ENCODE measurements at places on chromosomes 7 and 10.

GRCh38 chr10:113059371-113059780 lies 109.3 kb downstream of the TCF7L2 start:
- no peak for DNase-seq

DNA sequence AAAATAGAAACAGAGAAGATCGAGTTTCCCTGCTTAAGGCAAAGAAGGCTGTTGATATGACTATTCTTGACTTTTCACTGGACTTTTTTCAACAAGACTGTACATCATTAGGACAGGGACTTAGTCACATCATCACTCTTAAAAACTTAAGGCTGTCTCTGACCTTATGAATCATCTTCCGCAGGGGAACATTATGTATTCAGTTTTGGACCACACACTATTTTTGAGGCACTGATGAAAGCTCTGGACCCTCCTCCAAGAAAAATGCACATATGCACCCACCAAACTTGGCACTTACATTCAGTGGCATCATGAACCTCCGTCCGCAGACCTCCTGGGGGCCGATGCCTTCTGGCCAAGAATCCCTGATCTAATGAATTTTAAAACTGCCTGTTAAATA lies 96.4 kb downstream of the CALD1 start:
- no peak for DNase-seq

DNA sequence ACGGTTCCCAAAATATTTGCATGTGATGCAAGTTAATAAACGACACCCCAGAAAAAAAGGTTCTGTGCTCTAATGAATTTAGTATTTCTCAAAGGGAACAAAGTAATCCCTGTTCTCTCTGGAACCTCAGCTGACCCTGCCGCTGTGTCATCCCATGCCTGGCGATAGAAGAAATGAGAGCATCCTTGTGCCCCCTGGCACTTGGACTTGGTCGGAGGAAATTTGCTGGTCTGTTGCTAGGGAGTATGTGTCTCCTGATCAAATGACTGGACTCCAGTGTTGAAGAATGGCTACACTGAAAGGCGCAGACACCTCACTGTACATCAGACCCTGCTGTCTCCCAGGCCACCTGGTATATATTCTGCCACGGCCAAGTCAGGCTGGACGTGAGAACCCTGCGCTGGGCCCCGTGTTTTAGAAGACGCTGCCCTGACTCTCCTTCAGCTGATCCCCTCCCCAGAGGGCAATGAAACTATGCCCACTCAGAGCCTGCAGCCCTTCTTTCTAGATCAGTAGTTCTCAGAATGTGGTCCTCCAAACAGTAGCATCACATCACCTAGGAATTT lies 67.2 kb downstream of the THNSL1 start:
- no peak for DNase-seq

DNA sequence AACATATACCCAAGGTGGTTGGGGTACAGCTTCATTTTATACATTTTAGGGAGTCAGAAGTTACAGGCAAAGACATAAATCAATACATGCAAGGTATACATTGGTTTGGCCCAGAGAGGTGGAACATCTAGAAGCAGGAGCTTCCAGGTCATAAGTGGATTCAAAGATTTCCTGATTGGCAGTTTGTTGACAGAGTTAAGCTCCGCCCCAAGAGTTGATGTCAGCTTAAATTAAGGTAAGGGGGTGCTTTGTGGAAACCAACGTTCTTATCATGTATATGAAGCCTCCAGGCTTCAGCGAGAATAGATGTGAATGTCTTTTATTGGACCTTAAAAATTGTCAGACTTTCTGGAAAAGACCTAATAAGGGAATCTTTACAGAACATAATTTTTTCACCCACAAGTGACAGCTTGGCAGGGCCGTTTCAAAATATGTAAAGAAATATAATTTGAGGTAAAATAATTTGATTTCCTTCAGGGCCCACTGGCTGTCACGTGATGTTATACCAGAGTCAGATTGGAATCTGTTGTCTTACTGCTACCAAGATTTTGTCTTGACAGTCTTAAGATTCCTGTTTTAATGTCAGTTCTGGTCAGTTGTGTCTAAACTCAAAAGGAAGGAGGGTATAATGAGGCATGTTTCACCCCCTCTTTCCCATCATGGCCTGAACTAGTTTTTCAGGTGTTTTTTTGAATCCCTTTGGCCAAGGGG lies 6.3 kb upstream of the PANK1 start:
- DNase-seq = no peak

Data from GOT3 (cell line).